CD4-positive, alpha-beta T cell treated with Interleukin-6 for 4 hours (primary cell): ENCODE measurements at places on chromosomes 7 and 10.

- no peak for DNase-seq
Observed at GRCh38 chr10:62454687-62455397, 80.7 kb downstream of the ZNF365 start.

DNA sequence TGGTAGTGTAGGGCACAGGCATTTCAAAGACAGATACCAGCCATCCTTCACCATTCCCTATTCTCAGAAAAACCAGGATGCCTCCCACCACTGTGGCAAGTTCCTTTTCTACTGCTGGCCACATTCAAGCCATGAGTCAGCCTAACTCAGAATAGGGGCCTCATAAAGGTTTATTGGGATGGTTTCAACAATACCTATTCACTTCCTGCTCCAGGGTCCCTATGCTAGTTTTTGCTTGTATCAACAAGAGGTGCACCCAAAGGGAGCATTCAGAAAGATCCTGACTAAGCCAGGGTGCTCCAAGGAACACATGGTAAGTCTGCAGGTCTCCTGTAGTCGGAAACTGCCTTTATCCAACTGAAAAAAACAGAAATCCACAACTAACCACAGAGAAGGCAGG, 76.9 kb upstream of the EGR2 start:
- no peak for DNase-seq

DNA sequence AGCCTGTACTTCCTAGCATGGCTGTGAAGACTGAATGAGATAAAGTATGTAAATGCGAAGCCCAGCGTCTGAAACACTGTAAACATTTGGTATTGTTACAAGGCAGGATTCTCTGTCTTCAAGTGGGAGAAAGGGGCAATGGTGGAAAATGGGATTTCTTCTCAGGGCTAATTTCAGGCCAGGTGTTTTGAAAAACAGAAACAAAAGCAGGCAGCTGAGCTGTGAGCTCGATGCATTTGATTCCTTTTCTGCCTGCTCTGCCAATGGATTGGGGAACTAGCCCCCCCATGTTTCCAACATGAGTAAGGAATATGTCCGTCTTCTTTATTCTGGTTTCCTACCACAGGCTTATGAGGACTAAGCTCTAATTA, 732.1 kb upstream of the AUTS2 start:
- DNase-seq: no peak

DNA sequence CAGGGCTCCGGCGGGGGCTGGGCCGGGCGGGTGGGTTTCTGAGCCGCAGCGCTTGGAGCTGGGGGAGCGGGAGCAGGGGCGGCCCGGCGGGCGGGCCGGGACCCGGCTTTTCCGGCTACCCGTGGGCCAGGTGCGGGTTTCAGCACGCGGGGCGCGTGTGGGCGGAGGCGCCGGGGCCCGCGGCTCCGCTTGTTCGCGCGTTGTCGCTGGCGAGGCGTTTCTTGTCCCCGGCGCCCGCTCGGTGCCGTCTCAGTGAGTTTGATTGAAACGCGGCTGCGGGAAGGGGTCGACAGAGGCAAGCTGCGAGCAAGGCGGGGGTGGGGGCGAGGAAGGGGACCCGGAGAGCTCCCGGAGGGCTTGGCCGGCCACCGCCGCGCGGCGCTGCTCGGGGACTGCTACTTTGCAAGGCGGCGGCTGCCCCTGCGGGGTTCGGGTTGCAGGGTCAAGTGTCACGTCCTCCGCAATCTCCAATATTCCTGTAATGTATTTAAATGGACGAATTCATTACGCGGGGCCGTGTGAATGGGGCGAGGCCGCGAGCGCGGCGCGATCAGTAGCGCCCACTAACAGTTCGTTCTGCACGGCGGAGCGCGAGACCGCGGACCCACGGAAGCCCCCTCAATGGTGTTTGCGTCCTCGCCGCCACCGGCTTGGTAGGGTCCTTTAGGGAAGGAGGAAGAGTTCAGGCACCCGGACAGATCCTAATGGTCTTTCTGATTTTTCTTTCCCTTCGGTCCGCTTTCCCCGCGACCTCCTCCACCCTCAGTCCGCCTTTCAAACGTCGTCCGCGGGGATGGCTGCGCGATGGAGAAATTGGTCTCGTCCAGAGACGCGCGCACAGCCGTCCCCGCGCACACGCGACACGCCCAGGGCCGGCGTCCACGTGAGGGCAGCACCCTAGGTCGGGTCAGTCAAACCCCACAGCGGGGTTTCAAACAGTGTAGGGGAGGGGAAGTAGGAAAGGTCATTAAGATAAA, 76.9 kb downstream of the INSIG1 start:
- no peak for DNase-seq

DNA sequence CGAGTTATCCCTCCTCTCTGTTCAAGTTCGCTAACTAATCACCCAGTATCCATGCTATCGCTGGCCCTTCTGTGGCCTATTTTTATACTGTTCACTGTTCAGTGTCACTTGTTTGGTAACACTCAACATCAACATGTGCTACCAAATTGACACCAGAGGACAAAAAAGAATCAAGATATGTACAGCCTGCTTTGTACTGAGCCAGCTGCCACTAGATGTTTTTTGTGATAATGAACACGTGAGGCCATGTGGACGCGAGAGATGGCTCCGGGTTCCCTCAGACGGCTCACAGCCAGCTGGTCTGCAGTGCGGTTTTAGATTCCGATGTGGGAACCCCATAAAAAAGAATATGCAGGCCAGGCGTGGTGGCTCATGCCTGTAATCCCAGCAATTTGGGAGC, 21.2 kb downstream of the CAV1 start:
- DNase-seq: no peak

DNA sequence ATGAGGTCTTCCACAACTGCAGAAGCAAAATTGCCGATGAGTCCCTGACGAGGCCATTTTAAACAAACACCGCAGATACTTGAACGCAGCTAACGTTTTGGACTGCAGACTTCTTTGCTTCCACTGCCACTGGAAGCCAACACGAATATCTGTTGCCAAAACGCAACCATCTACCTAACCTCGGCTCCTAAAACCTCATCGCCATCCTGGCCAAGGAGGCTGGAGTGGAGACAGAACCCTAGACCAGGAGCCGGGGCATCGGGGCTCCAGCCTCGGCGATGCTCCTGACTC, 493 bp downstream of the WDR91 start:
- DNase-seq: no peak

DNA sequence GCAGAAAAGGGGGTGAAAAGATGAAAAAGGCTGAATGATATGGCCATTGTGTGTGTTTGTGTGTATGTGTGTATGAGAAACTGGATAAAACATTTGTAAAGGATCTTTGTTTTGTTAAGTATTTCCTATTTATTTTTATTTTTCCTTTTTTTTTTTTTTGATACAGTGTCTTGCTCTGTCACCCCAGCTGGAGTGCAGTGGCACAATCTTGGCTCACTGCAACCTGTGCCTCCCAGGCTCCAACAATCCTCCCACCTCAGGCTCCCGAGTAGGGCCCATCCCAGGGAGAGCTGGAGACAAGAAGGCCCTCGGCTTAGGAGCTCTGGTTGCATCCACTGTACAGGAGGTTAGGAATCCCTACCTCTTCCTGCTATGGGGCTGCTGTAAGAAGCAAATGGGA, 6.9 kb upstream of the CALML5 start:
- DNase-seq: no peak

- no peak for DNase-seq
Observed at GRCh38 chr10:49053053-49053997, 62.0 kb downstream of the VSTM4 start.

DNA sequence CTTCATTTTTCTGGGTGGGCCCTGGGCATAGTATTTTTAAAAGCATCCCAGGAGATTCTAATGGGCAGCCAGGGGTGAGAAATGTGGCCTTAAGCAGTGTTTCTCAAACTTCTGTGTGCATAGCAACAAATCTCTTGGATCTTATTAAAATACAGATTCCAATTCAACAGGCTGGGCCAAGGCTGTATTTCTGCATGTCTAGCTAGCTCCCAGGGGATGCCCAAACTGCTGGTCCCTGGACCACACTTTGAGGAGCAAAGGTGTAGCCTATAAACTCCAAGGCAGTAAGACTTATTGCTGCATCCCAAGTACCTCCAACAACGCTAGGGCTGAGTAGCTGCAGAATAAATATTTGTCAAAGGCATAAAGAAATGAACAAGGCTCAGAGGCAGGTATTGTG, 292.9 kb upstream of the ZMIZ1 start:
- no peak for DNase-seq

- peak; percentile 16 for DNase-seq
Observed at GRCh38 chr7:151851145-151851751, 25.7 kb downstream of the PRKAG2 start.

- no peak for DNase-seq
Observed at GRCh38 chr10:87531908-87532622, 27.4 kb downstream of the MINPP1 start.

DNA sequence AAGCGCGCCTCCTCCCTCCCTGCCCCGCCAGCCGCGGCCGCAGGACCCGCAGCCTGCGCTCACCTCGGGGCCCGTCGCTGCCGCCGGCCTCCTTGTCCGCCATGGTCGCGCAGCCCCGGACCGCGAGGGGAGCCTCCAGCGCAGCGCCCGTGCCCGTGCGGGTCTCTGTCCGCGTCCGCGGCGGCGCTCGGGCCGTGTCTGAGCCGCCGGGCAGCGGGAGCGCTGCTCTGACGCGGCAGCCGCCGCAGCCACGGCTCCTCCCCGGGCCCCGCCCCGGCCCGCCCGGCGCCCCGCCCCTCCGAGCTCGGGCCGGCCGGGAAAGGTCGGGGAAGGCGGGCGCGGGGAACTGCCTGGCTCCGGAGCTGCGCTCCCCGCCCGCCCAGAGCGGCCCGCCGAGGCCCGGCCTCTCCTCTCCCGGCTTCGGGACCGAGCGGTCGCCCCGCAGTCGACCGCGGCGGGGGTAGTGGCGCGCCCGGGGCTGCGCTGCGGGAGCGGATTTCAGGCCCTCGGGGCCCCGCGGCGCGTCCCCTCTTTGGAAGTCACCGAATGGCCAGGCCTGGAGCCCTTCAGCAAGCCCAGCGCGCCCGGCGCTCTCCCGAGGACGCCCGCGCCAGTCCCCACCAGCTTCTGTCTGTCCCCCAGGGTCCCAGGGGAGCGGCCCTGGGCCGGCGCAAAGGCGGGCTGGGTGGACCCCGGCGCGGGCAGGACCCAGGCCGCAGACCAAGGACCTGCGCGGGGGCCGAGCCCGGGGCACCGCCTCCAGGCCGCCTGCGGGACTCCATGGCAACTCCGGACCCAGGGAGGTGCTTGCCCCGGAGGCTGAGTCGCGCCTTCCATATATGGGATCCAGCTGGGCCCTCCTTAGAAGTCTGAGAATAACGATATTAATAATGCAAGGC, at the start of gene HSPA12A:
TSS of gene HSPA12A (minus strand) at position 200 of the 899 bp plus-strand sequence. CDS start at position 103, 97 bp downstream.
- peak; percentile 60 for DNase-seq

DNA sequence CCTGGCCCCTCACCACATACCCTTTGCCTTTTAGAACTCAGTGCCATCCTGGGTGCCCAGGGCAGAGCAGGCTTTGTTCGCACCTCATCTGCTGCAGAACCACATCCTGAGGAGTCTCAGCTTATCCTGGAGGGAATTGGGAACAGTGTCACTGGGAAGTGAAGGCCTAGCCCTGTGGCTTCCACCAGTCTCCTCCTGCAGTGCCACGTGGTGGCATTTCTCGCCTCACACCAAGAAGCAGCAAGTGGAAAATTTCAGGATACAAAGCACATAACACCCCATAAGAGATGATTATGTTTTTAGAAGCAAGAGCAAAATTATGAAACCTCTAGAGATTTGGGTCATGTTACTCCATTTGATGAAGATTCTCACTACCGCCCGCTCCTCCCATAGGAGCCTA, 26.8 kb downstream of the UBE2D4 start:
- DNase-seq: no peak

GRCh38 chr10:79079490-79080355, 11.0 kb downstream of the ZMIZ1 start:
- DNase-seq: no peak

- no peak for DNase-seq
Observed at GRCh38 chr10:119755446-119755845, 29.6 kb downstream of the INPP5F start.

DNA sequence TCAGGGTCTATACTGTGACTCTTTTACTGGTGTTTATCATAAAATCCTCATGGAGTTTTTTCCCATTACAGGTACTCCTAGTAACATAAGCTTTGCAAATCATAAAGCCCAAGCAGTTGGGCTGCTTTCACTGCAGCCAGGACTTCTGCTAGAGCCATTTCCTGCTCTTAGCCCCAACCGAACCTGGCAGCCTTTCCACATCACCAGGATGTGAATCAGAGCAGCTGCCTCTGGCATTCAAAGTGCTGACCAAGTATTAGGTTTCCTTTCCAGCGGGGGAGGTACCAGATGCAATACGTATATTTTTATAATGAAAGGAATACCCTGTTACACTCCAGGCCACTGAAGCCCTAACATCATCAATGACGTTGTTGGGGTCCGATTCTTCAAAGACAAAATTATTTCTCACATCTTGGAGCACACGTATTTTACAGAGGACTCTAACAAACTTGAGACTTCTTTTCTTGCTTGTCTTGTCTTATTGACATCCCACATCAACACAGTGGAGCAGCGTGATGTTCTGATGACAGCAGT, 3.6 kb upstream of the HTR5A start:
- no peak for DNase-seq

- DNase-seq: peak; percentile 55
Observed at GRCh38 chr10:71713135-71714030, 6.2 kb downstream of the C10orf105 start.

DNA sequence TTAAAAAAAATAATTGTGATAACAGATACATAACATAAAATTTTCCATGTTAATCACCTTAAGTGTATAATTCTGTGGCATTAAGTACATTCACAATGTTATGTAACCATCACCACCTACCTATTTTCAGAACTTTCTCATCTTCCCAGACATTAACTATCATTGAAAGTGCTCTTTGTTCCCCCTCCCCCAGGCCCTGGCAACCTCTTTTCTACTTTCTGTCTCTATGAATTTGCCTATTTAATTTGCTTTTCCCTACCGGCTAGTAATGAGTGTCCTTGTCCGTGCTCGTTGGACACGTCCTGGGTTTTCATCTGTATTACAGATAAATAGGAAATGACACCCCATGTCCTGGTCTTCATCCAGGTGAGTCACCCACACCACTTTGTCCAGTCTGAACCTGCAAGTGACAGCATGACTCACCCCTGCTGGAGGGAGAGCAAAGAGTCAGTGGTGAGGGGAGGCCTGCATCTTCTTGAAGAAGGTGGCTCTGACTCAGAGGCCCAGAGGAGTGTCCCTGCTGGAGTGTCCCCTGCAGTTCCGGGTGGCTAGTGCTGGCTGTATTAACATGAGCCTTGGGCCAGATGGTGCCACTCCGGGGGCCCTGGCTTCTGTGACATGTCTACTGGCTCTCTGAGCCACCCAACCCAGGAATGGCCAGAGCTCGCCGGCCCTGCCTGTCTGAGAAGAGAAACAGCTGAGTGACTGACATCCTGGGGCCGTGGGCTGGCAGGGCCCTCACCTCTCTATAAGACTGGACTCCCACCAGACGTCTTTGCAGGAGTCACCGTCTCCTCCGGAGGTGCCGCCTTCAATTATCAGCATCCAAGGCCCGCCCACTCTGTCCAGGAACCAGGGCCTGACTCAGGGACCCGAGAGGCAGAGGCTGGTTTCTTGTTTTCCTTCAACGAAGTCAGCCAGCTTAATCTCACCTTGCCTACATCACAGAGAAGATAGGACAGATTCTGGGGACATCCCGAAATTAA, 503.2 kb upstream of the MKI67 start:
- DNase-seq: no peak

DNA sequence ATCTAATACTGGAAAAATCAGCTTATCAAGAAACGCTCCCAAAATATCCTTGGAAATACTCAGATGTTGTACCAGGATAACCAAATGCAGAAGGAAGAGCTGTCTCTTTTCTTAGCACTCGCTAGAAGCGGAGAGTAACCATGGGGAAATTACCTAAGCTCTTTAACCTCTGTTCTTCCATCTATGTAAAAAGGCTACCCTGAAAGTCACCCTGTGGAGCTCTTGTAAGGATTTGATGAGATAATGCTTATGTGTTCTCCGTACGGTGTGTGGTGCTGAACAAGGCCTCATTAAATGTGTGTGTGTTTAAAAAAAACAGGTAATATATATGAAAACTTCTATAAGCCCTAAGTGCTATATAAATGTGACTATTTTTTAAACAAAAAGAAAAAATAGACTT, 38.2 kb upstream of the MYO3A start:
- no peak for DNase-seq
